ENCODE measurements at places on chromosomes 13 and 19. TPM values are rescaled to one million over a fixed set of nuclear protein-coding genes. Genes with fewer than 3 reads are reported as not detected.

TIMM29 gene
- total RNA-seq = 20.3 TPM

IRS2 gene
- 9.2 TPM for total RNA-seq

ZNF223 gene
- 0.27 TPM for total RNA-seq

UNC13A gene
- total RNA-seq = 29.0 TPM

NCR1 gene
- not detected for total RNA-seq

ZNF91 gene
- 12.3 TPM for total RNA-seq

RASIP1 gene
- 1.9 TPM for total RNA-seq

KCNJ14 gene
- 2.5 TPM for total RNA-seq

F7 gene
- total RNA-seq = not detected

EXOC3L2 gene
- not detected for total RNA-seq

VSTM1 gene
- not detected for total RNA-seq

ATXN8OS gene
- total RNA-seq = not detected

ARHGAP35 gene
- total RNA-seq = 47.6 TPM

PDX1 gene
- 1.7 TPM for total RNA-seq

PDE4A gene
- total RNA-seq = 33.7 TPM

ERICH4 gene
- total RNA-seq = not detected

PLIN4 gene
- 2.3 TPM for total RNA-seq

PNMA8C gene
- total RNA-seq = not detected

ERICH6B gene
- not detected for total RNA-seq

PSPN gene
- total RNA-seq = 3.4 TPM

IL4I1 gene
- 0.71 TPM for total RNA-seq

KCTD12 gene
- total RNA-seq = 1.9 TPM

KLK14 gene
- 0.76 TPM for total RNA-seq

ZNF17 gene
- 5.1 TPM for total RNA-seq

C1QTNF9 gene
- not detected for total RNA-seq

IGSF23 gene
- total RNA-seq = not detected

PTGIR gene
- total RNA-seq = not detected

CRTC1 gene
- 14.9 TPM for total RNA-seq

IRGC gene
- total RNA-seq = not detected

ELSPBP1 gene
- not detected for total RNA-seq

FLT1 gene
- 0.25 TPM for total RNA-seq

VAV1 gene
- 20.6 TPM for total RNA-seq

TNFSF13B gene
- 1.3 TPM for total RNA-seq

FCHO1 gene
- 28.1 TPM for total RNA-seq

ARGLU1 gene
- 57.8 TPM for total RNA-seq

TEX29 gene
- total RNA-seq = not detected

HCN2 gene
- 2.4 TPM for total RNA-seq

KLK15 gene
- total RNA-seq = not detected

CADM4 gene
- 28.7 TPM for total RNA-seq

FRY gene
- 1.4 TPM for total RNA-seq

ZNF575 gene
- 1.9 TPM for total RNA-seq

PNMA8A gene
- not detected for total RNA-seq

TEX101 gene
- total RNA-seq = not detected

DACT3 gene
- 2.0 TPM for total RNA-seq

ZNF135 gene
- not detected for total RNA-seq

TMC4 gene
- 60.3 TPM for total RNA-seq

ADGRE1 gene
- not detected for total RNA-seq

KLK10 gene
- 33.6 TPM for total RNA-seq

ZNF558 gene
- total RNA-seq = 34.2 TPM

RHPN2 gene
- 33.3 TPM for total RNA-seq

CGB5 gene
- not detected for total RNA-seq

CGB2 gene
- total RNA-seq = 5.0 TPM

TMEM272 gene
- 0.17 TPM for total RNA-seq
